Bronchus fibroblast of lung (primary cell): ENCODE measurements at places on chromosomes 2 and 18. TPM values are rescaled to one million over a fixed set of nuclear protein-coding genes. Genes with fewer than 3 reads are reported as not detected.

The MAPK4 gene
- not detected in 2 replicates for total RNA-seq

The POTEJ gene
- not detected in 2 replicates for total RNA-seq

The CNGA3 gene
- not detected in 2 replicates for total RNA-seq

The ADNP2 gene
- total RNA-seq, result 11.6 and 12.6 TPM in 2 replicates

The GALR1 gene
- not detected in 2 replicates for total RNA-seq

The SLC39A6 gene
- 29.6 and 34.8 TPM in 2 replicates for total RNA-seq

The ZNF236 gene
- total RNA-seq, result 3.7 and 4.4 TPM in 2 replicates

The CTLA4 gene
- total RNA-seq, result not detected in 2 replicates

The CTAGE1 gene
- not detected in 2 replicates for total RNA-seq

The PROM2 gene
- total RNA-seq, result 0.17 and 0.45 TPM in 2 replicates
